ENCODE measurements at places on chromosomes 13 and 19. TPM values are rescaled to one million over a fixed set of nuclear protein-coding genes. Genes with fewer than 3 reads are reported as not detected.

The ZSCAN4 gene
- not detected for total RNA-seq

The LMTK3 gene
- total RNA-seq = 0.70 TPM

The SH2D3A gene
- total RNA-seq = not detected

The TNFRSF19 gene
- 30.2 TPM for total RNA-seq

The ZGLP1 gene
- total RNA-seq = 0.91 TPM

The LILRA6 gene
- 1.8 TPM for total RNA-seq

The EBI3 gene
- total RNA-seq = 0.51 TPM

The FUT2 gene
- not detected for total RNA-seq

The TRIM13 gene
- 22.3 TPM for total RNA-seq

The MTUS2 gene
- total RNA-seq = 118 TPM

The GPC5 gene
- 1.4 TPM for total RNA-seq

The DEDD2 gene
- total RNA-seq = 14.8 TPM

The YIF1B gene
- 31.3 TPM for total RNA-seq

The SPACA4 gene
- not detected for total RNA-seq

DNA sequence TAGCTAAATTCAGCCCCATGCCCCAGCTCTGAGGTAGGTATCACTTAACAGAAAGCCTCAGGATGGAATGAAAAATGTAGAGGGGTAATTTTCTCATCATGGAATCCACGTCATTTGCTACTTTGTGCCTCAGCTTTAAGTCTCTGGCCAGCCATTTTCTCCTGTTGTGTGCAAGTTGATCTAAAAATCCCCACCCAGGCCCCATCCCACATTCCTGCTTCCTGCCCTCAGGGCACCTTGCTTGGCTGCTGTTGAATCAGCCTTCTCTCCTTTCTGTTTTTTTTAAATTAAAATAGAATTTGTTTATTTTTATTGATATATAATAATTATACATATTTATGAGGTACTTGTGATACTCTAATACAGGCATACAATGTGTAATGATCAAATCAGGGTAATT lies 179.9 kb upstream of the TSHZ3 start:
- no peak for DNase-seq

DNA sequence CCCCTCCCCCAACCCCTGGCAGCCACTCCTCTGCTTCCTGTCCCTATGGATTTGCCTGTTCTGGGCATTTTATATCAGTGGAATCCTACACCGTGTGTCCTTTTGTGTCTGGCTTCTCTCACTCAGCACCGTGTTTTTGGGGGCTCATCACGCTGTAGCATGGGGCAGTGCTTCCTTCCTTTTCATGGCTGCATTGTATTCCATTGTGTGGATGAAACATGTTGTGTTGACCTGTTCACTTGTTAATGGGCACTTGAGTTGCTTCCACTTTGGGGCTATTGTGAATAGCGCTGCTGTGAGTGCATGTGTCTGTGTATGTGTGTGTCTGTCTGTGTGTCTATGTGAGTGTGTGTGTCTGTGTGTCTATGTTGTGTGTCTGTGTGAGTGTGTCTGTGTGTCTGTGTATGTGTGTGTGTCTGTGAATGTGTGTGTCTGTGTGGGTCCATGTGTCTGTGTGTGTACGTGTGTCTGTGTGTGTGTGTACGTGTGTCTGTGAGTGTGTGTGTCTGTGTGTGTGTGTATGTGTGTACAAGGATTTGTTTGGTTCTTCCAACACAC lies 57.2 kb downstream of the AP1M1 start:
- DNase-seq = no peak

GRCh38 chr19:10270616-10271394 lies at the start of gene ICAM1:
ICAM1 (plus strand) TSS chr19:10271120; CDS start chr19:10271160, 40 bp downstream.
- DNase-seq = peak; percentile 91

- DNase-seq = peak; percentile 19
These were observed 38.0 kb downstream of the GAS6 start for GRCh38 chr13:113825841-113826240.

- no peak for DNase-seq
These were observed 100.3 kb downstream of the ITGBL1 start for GRCh38 chr13:101552786-101553185.

DNA sequence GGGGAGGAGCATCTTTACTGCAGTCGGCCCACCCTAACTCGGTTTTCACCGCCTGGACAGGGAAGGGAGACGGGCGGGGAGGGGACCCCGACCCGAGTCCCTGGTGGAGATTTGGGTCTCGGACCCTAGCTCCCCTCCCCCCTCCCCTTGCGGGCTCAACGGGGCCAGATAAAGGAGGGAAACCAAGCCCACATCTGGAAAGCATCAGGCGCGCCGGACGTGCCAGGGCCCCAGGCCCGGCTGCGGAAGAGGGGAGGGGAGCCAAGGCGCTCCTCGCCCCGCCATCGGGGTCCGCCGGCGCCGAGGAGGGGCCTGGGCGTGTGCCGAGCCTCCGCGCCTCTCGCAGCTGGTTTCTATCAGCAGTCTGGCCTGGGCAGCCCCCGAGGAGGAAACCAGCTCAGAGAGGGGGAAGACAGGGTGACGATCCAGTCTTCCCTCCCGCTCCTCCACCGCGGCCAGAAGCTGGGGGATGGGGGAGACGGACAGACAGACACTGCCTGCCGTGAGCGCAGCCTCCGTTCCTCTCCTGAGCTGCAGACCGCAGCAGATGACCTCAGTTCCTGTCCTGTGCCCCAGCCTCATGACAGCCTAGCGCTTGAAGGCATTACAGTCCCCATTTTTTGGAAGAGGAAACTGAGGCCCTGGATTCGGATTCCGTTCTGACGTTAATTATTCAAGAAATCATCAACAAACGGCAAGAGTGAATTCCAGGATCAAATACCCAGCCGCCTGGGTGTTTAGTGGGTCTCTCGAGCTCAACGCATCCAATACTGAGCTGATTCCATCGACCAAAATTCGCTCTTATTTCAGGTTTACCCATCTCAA lies 3.6 kb upstream of the GNG8 start:
- peak; percentile 75 for DNase-seq

GRCh38 chr13:109883181-109884180 lies 97.1 kb upstream of the IRS2 start:
- DNase-seq = no peak

GRCh38 chr13:30128591-30128990 lies 178.8 kb downstream of the KATNAL1 start:
- DNase-seq = no peak

GRCh38 chr13:112968380-112968909 lies 569 bp upstream of the MCF2L start:
- DNase-seq = peak; percentile 68

GRCh38 chr19:17749912-17750317 lies 1.4 kb upstream of the FCHO1 start:
- no peak for DNase-seq

DNA sequence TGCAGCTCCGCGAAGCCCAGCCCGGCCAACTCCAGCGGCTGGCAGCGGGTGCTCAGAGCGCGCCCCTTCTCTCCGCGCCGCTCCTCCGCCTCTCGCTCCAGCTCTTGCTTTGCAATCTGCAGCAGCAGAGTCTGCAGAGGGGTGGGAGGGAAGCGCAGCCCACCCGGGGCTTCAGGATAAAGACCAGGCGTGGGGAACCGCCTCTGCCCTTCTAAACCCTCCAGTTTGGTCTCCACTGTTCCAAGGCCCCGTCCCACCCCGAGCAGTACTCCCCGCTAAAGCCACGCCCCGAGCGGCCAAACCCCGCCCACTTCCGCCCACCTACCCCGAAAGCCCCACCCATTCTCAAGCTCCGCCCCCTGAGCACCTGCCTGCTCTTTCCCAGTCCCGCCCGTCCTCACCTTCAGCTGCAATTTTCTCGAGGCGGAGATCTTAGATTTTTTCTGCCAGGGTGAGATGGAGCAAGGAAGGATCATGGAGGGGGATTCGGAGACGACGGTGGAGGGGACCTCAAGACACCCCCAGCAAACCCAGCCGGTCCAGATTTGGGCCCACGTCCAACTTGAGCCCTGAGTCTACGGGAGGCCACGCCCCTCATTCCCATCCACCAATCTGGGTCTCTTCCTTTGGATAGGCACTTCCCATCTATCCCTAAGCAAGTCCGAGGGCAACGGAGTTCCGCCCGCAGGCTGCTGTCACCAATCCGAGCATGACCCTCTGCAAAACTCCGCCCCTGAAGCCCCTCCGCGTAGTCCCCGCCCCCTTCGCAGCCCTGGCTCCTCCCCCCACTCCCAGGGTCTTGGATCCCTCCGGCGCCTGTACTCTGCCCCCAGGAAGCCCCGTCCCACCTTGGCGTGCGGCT lies 1.1 kb downstream of the TNNI3 start:
- DNase-seq = peak; percentile 77

- no peak for DNase-seq
These were observed 19.9 kb downstream of the TPT1 start for GRCh38 chr13:45320876-45321629.

DNA sequence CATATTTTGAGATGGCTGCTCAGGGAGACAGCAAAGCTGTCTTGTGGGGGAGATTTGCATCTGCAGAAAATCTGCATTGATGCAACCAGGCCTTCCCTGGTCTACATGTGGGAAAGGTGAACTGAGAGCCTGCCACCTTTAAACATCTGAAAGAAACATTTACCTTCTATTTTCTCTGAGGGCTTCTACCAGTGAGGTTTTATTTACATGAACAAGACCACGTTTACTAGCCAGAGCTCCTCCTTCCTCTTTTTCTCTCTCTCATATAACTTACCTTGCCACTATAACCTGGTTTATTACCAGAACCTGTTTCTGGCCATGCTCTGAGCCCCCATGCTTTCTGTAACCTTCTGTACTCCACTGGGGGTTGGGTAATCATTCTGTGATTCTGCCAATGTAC lies 14.4 kb upstream of the RUBCNL start:
- DNase-seq = no peak

DNA sequence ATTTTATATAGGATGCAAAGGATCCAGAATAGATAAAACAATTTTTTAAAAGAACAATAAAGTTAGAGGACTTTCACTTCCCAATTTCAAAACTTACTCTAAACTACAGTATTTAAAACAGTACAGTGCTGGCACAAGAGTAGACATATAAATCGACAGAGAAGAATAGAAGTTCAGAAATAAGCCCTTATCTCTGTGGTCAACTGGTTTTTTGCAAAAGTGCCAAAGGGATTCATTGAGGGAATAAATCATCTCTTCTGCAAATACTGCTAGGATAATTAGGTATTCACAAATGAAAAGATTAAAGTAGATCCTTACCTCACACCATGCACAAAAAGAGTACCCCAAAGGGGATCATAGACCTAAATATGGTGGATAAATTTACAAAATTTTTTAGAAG lies 431.0 kb upstream of the HTR2A start:
- DNase-seq = no peak

DNA sequence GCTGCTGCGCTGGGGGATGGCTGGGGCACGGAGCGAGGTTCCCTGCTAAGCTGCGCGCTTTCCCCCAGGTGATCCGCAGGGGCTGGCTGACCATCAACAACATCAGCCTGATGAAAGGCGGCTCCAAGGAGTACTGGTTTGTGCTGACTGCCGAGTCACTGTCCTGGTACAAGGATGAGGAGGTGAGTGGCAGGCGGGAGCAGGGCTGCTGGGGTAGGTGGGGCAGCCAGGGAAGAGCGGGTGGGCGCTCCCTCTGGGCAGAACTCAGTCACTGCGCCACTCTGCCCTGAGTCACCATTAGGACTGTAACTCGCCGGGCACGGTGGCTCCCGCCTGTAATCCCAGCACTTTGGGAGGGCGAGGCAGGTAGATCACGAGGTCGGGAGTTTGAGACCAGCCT lies 23.8 kb downstream of the TMED1 start:
- no peak for DNase-seq

- DNase-seq = peak; percentile 42
These were observed at the start of gene CCNA1 for GRCh38 chr13:36432106-36432544. CCNA1 (plus strand) TSS chr13:36432495; CDS start chr13:36433057, 562 bp downstream.

- no peak for DNase-seq
These were observed 89.5 kb downstream of the DGKH start for GRCh38 chr13:42137856-42138537.

DNA sequence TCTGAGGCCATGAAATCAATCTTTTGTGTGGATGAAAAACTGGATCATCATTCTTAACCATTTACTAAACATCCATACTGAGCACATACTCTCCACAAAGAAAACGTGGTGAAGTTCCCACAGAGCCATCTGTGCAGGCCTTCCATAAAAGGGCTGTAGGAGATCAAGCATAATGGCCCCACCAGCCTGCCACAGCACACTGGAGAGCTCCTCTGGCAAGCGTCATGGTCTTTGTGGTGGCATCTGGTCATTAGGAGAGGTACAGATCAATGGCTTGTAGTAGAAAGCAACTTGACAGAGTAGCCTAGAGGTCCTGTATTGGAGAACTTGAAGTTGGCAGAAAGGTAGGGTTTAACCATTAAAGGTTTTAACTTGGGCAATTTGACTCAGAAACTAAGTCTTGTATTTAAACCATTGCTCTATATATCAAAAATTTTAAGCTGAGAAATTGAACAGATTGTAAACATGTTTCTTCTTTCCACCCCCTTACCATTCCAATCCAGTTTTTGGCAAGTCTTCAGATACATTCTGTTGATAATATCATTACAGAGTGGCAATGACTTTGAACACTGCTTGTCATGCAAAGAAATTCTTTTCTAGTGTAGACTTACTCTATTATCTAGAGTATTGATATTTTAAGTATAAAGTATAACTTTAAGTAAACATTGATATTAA lies 128.3 kb downstream of the LMO7 start:
- no peak for DNase-seq

- DNase-seq = no peak
These were observed 39.8 kb downstream of the GPR180 start for GRCh38 chr13:94641409-94641941.

GRCh38 chr13:28349371-28349770 lies 145.6 kb downstream of the FLT1 start:
- no peak for DNase-seq

- no peak for DNase-seq
These were observed 407.7 kb downstream of the LMO7 start for GRCh38 chr13:76043874-76044273.

- no peak for DNase-seq
These were observed 23.4 kb upstream of the MBNL2 start for GRCh38 chr13:97198753-97199152.

DNA sequence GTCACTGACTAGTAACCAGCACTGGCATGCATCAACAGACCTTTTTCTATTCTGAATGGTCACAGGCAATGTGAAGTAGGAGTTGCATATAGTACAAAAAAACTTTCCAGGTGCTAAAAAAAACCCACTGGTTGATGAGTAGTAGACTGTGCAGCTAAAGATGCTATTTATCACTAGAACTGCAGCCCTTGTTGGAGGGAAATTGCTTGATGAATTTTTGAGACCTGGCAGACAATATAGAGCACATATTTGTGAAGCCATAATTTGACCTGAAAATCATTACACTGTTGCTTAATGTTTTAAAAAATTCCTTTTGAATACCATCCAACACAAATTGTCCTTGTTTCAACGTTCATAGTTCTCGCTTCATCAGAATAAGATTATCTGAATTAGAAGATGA lies 441.0 kb downstream of the KLF12 start:
- no peak for DNase-seq

DNA sequence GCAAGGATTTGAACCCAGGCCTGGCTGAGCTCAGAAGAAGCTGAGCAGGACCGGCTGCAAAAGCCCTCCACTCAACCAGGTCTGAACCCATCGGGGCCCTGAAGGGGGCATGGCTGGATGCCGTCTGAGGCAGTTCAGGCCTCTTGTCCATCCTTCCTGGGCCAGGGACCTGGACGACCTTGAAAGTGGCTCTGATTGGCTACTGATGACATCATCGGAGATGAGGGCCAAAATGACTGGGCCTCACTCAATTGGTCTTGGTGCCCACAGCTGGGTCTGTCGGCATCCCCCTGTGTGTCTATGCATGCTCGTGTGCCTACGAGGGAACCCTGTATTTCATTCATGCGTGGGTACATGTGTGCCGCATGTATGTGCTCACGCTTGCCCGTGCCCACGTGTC lies 71.8 kb downstream of the PTPRS start:
- peak; percentile 29 for DNase-seq
